ENCODE measurements at places on chromosomes 4 and X.

GRCh38 chrX:3598709-3599108 lies 114.7 kb downstream of the PRKX start:
- DNase-seq, result no peak

- DNase-seq, result no peak
These were observed 7.5 kb upstream of the BCOR start for GRCh38 chrX:40104985-40105834.

GRCh38 chr4:3257103-3257555 lies 8.2 kb downstream of the MSANTD1 start:
- DNase-seq, result peak; percentile 61

- DNase-seq, result no peak
These were observed 728 bp upstream of the HGFAC start for GRCh38 chr4:3440979-3441500.

GRCh38 chr4:6473264-6474052 lies 1.0 kb upstream of the PPP2R2C start:
- DNase-seq, result no peak

DNA sequence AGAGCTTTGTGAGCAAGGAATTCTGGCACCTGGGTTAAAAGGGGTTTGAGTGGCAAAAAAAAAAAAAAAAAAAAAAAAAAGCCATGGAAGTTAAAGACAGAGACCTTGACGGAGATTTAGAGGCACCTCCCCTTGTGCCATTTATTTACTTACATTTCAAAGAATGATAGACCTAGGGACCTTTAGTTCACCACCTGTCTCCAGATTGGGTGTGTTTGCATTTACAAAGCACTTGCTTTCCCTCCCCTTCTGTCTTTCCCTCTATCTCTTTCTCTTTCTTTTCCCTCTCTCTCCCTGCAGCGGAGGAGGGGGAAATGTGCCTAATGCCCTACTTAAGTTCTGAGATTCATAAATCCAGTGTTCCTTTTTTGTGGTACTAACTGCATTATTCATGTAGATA lies 116.0 kb downstream of the IQCM start:
- DNase-seq, result no peak

DNA sequence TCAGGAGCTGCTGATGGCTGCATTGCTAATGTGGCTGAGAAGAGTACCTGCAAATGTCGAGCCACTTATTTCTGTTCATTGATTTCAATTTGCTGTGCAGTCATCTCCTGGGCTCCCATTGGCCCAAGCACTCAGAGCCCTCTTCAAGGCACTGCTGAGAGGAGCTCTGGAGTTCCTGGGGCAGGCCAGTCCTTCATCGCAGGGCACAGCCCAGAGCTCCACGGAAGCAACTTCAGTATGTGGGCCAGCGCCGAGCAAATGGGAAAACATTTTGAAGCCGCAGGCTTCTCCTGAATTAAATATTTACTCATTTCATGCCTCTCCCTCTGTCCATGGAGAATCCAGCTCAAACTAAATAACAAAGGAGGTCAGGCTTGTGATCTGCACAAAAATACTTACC lies 383.3 kb downstream of the BCOR start:
- DNase-seq, result no peak

- no peak for DNase-seq
These were observed 63.0 kb upstream of the TRIM2 start for GRCh38 chr4:153141238-153141637.

DNA sequence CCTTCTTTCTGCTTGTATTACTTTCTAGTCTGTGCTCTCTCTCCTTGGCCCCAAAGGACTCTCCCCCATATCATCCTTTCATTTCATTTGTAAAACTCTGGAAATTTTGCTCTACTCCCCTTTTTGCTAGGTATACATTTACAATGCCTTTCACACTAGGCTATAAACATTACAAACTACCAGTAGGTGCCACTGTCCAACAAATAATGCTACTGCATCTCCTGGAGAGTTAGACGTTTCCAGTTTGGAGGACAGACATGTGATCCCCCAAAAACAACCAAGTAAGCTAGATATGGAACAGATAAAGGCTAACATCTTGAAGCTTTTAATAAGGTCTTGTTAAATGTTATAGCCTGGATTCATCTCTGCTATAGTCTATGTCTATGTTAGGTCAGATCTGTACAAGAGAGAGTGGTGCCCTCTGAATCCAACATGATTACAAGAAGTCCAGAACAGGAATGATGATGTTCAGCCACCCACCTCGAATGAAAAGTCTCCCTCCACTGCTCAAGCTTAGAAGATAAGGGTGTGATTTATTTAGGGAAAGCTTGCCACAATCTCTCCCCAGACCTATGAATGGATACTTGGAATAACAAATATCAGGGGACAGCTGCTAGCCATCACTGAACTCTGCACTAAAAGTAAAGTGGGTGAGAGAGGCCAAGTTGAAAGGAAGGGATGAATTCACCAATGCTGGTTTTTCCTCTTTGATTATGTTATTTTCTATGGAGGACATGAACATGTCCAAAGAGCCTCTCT lies 14.3 kb downstream of the CBR4 start:
- DNase-seq, result no peak

DNA sequence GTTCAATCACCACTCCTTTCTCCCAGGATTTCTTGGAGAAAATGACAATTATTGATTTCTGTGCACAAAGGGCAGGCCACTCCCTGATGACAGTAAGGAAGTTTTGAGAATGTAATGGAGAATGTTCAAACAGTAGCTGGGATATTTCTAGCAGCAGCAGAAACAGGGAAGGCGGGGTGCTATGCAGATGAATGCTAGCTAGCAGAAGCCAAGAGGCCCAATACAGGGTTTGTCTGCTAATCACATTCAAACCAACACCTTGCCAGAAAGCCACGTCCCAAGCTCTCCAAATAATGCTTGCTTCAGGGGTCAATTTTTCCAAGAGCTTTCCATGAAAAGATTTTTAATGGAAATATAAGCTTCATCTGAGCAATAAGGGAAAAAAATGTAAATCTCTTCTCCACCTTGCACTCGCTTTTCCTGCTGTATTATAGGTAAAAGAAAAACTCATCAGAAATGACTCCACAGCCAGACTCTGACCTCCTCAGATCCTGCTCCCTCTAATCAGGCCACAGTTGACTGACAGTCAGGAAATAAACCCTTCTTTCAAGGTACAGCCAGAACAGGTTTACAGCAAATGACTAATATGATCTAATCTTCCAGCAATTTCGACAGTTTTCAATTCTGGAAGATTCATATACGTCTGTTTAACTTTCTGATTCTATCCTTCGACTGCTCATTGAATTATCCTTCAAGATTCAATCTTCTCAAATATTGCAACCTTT lies 84.7 kb upstream of the PCDH19 start:
- no peak for DNase-seq
